NCI-H1092 (cell line): ENCODE measurements at places on chromosomes 16 and 17.

- no peak for DNase-seq
Observed at GRCh38 chr17:7853691-7854038, 1.2 kb upstream of the TMEM88 start.

DNA sequence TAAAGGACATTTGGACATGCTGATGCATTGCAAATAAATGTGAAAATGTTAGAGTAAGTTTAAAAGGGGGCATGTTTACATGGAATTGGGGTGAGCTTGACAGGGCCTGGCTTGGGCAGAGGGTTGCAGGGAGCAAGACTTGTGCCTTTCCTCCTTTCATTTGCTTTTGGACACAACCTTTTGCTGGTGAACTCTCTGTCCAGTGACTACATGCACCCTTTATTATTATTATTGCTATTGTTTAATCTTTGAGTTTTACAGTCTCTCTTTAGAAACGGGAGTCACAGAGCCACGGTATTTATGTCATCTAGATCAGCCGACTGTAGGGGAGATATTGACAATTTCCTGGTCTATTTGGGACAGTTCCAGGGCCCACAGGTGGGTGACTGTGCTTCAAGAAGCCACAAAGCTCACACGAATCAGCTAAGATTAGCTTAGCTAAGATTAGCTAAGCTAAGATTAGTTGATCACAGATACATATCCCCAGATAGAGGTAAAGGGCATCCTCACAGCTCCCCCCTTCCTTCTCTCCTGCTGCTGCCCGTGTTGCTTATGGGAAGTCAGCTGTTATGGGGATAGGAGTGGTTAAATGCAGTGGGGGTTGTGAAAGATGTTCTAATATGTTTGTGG is 28.9 kb upstream of the ETV4 start:
- DNase-seq: no peak

GRCh38 chr17:74663561-74663960 is 40.0 kb upstream of the CD300E start:
- no peak for DNase-seq

DNA sequence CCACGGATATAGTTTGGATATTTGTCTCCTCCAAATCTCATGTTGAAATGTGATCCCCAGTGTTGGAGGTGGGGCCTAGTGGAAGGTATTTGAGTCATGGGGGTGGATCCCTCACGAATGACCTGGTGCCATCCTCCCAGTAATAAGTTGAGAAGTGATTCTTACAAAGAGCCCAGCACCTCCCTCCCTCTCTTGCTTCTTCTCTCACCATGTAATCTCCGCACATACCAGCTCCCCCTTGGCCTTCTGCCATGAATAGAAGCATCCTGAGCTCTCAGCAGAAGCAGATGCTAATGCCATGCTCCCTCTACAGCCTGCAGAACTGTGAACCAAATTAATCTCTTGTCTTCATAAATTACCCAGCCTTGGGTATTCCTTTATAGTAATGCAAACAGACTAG is 41.9 kb upstream of the RBBP6 start:
- DNase-seq: no peak

GRCh38 chr17:7580604-7581575 is 1.5 kb downstream of the CD68 start:
- DNase-seq: no peak

DNA sequence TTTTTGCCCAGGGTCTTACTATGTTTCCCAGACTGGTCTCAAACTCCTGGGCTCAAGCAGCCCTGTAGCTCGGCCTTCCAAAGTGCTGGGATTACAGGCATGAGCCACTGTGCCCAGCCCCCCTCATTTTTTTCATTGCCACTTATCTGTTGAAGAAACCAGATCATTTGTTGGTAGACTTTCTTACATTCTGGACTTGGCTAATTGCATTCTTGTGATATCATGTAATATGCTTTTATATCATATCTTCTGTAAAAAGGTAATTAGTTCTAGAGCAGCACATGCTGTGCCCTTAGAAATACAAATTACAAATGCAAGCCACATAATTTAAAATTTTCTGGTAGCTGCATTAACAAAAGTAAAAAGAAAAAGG is 53.9 kb downstream of the PPM1E start:
- no peak for DNase-seq

GRCh38 chr17:17376362-17376761 is 73.2 kb downstream of the NT5M start:
- DNase-seq: no peak

DNA sequence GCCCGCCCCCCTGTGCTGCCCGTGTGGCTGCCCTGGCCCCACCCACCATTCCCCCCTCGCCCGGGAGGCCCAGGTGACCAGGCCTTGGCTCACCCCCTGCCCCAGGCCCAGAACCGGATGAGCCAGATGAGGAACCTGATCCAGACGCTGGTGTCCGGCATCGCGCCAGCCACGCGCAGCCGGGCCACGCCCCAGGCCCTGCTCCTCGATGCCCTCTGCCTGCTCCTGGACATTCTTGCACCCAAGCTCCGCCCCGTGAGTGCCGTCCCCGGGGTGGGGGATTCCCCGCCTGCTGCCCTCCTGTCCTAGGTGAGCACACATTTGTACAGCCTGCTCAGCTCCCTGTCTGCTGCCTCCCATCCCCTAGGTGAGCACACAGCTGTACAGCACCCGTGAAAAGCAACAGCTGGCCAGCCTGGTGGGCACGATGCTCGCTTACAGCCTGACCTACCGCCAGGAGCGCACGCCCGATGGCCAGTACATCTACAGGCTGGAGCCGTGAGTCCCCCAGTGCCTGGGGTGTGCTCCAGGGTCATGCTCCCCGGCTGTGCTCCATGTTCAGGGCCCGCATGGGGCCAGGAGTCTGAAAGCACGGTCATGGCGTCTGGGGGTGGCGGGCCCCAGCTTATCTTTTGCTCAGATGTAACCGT is 4.8 kb downstream of the GNG13 start:
- no peak for DNase-seq

- no peak for DNase-seq
Observed at GRCh38 chr17:16947470-16947869, 24.4 kb downstream of the TNFRSF13B start.

GRCh38 chr16:71637398-71637797 is 11.4 kb downstream of the MARVELD3 start:
- DNase-seq: no peak

- DNase-seq: peak; percentile 74
Observed at GRCh38 chr17:62675260-62675659, 47.8 kb downstream of the MRC2 start.

GRCh38 chr17:62085511-62086408 is 20.7 kb upstream of the MED13 start:
- no peak for DNase-seq

DNA sequence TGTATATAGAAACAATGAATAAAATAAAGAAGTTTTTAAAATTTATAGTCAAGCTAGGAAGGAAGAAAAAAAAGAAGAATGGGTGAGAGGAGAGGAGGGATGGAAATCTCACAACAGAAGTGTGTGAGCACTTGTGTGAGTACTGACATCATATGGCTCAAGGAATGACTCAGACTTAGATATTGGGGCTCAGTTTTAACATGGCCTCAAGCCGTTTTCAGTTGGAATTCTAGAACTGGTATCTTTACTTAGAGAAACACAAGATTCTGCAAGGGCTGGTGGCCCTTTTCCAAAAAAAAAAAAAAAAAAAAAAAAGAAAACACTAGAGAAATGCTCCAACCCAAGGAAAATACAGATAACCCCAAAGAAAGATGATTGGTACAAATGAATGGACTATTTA is 55.1 kb downstream of the STXBP4 start:
- DNase-seq: no peak

DNA sequence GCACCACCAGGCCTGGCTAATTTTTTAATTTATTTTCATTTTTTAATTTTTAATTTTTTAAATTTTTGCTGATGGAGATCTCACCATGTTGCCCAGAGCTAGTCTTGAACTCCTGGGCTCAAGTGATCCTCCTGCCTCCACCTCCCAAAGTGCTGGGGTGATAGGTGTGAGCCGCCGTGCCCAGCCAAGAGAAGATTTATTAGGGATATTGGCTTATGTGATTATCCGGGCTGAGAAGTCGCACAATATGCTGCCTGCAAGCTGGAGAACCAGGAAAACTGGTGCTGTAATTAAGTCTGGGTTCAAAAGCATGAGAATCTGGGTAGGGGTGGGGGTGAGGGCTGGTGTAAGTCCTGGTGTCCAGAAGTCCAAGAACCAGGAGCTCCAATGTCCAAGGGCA is 2.5 kb upstream of the C16orf90 start:
- DNase-seq: no peak

GRCh38 chr17:81008140-81008539 is 16.5 kb downstream of the CHMP6 start:
- DNase-seq: no peak

DNA sequence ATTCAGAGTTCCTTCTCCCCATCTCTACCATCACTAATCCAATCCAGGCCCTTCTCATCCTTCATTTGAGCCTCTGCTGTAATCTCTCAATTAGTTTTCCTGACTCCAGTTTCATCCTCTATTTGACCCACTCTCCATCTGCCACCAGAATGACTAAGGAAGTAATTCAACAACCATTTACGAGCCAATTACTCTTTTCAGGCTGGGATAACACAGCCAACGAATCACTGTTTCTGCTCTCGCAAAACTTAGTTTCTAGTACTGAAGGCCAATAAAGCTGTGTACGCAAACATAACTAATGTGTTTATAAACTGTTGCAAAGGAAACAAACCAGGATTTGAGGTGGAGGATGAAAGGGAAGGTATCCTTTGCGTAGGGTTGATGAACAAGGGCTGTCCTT is 53.7 kb downstream of the MAP2K6 start:
- no peak for DNase-seq

GRCh38 chr17:74457146-74457819 is 9.2 kb upstream of the CD300A start:
- DNase-seq: peak; percentile 76

DNA sequence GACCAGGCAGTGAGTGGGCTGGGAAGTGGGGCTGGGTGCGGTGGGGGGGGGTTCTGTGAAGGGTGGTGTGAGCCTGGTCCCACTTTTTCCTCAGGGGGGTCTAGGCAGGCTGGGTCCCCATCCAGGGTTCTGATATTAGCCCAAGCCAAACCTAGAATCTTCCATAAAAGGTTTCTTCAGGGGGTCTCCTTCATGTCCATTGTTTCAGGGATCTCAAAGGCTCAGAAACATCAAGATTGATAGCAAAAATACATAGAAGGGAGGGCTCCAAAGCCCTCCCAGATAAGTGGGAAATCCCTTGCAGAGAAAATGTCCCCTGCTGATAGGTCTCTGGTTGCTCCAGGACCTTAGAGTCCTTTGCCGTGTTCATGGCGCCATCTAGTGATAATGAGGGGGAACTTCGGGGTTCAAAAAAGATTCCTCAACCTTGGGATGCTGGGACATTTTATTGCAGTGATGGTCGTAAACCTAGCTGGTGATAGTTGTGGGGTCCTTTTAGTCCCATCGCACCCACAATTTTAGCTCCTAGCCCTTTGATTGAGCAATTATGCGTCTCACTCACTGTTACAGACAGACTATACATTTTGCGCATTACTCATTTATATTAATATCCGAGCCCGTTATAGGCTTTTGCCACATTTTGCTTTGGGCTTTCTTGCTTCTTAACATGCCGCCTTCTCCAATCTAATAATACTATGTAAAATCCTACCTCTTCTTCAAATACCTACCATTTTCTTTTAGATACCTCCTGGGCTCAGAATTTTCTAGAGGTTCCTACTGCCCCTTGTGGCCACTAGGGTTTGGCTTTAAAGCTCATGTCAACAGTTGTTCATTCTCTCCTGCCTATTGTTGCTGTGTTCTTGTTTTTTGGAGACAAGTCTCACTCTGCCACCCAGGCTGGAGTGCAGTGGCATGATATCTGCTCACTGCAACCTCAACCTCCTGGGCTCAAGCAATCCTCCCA is 35.1 kb downstream of the IGF2BP1 start:
- DNase-seq: peak; percentile 56

- no peak for DNase-seq
Observed at GRCh38 chr16:81639348-81639747, 139.7 kb upstream of the PLCG2 start.
